Lung (tissue), 17 donors: ENCODE measurements at places on chromosomes 11 and 22.
A peak's percentile ranks its signal among the peaks of the same experiment; 100 is the strongest.

DNA sequence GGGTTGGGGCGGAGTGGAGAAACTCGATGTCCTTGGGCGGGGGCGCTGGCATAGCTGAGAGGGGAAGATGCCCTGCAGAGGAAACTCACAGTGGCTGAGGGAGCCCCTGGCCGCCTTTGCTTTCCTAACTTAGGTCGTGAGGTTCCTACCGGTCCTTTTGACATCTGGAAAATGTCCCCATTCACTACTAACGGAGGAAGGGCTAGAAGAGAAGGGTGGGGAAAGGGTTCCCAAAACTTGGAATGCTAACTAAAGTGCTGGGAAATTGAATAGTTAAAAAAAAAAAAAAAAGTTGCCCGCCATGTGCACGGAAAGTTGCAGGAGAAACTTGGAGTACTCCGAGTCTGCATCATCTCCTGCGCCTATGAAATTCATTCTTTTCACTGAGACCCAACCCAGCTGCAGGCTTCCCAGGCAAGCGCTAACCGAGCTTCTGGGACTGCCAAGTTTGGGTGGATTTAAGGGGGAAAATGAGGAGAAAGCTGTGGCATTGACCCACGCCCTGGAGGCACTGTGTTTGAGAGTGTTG lies 796 bp downstream of the TIMP3 start:
- DNase-seq, result peak; percentile 70

GRCh38 chr11:106160494-106160893 lies 83.0 kb downstream of the AASDHPPT start:
- no peak for DNase-seq

- DNase-seq, result no peak
Measured at GRCh38 chr22:34068001-34068400, 147.7 kb upstream of the LARGE1 start.

GRCh38 chr11:123178186-123178585 lies 16.9 kb downstream of the CLMP start:
- DNase-seq, result peak; percentile 12

GRCh38 chr22:17145021-17145680 lies 13.9 kb downstream of the HDHD5 start:
- DNase-seq, result no peak

GRCh38 chr11:122726028-122726427 lies 70.5 kb downstream of the UBASH3B start:
- DNase-seq, result no peak

DNA sequence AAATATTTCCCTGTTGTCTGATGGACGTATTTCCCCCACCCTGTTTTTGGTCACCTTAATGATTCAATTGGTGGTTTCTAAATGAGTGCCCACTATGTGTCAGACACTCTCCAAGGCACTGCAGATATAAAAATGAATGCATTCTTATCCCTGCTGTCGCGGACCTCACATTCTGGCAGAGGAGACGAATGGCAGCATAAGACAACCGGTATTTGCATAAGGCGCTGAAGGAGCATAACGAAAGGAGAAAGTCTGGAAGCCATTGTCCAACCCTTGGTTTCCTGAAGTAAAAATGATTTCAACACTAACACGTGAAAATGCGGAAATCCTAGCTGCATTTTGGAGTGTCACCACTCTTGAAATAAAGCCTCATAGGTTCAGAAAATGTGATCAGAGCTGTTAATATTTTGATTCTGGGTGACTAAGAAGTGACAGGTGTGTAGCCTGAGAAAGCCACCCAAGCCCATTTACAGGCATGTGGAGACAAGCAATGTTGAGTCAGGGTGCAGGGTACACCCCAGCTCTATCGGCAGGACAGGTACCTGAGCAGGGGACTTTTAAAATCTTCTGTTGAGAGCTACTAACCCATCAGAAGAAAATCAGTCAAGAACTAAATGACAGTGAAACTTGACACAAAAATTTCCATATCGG lies 10.1 kb upstream of the GAB2 start:
- no peak for DNase-seq

- DNase-seq, result peak; percentile 85
Measured at GRCh38 chr11:16789063-16789420, 50.6 kb downstream of the C11orf58 start.

DNA sequence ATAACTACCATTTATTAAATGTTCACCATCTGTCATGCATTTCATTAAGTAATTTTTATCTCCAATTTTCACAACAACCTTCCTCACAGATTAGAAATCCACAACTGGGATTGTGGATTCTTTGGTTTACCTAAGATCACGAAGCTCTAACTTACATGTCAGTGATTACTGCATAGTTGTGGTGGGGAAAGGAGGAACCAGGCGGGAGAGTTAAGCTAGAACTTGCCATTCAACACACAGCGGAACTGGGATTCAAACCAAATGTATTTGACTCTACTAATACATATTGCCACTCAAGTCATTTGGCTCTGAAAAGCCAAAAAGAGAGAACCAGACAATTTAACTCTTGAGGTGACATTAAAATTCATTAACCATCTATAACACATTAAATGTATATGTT lies 10.4 kb upstream of the LAYN start:
- DNase-seq, result no peak

DNA sequence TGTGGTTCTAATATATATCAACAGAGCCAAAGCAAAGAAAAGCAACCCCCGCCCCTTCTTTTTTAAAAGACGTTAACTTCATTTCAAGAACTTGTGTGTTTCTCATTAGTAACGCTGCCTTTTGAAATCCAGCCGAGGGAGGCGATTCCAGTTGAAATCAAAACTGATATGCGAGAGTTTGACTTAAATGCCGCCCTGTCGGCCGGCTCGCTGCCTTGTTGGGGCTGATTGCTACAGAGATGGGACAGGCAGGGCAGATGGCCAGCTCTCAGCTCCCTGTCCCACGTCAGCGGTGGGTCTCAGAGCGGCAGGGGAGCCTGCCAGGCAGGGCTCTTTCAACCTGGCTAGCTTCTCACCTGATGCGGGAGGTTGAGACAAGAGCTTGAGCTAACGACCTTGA lies 51.9 kb upstream of the ALX4 start:
- peak; percentile 29 for DNase-seq

- DNase-seq, result no peak
Measured at GRCh38 chr11:114090976-114091375, 31.5 kb downstream of the ZBTB16 start.

DNA sequence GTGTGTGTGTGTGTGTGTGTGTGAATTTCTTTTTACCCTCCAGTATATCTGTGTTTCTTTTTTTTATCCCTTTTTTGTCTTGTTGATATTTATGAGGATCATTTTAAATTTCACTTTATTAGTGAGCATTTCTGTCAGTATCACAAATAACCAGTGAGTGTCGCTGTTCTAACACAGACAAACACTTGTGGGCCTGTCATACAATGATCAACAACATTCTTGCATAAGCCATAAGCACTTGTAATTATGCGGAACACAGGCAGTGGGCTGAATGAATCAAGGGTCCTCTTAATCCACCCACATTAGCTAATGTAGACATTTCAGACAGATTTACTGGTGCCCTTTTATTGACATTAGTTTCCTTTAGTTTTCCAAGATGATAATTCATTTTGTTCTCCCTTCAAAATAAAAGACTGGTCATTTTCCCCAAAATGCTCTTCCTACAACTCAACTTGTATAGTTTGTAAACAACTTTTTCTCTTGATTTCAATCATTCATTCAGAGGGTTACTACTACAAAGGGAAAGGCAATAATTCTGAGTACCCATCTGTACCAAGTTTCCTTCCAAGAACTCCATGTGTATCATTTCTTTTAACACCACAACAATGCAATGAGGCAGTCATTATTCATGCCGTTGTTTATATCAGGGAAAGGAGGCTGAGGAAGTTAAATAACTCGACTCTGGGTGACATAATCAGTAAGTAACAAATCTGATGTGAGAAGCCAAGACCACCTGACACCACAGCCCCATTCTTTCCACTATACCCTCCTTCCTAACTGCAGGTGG lies 34.5 kb upstream of the ANO3 start:
- peak; percentile 49 for DNase-seq

GRCh38 chr11:31817621-31818424 lies 6.7 kb upstream of the PAX6 start:
- DNase-seq, result no peak

DNA sequence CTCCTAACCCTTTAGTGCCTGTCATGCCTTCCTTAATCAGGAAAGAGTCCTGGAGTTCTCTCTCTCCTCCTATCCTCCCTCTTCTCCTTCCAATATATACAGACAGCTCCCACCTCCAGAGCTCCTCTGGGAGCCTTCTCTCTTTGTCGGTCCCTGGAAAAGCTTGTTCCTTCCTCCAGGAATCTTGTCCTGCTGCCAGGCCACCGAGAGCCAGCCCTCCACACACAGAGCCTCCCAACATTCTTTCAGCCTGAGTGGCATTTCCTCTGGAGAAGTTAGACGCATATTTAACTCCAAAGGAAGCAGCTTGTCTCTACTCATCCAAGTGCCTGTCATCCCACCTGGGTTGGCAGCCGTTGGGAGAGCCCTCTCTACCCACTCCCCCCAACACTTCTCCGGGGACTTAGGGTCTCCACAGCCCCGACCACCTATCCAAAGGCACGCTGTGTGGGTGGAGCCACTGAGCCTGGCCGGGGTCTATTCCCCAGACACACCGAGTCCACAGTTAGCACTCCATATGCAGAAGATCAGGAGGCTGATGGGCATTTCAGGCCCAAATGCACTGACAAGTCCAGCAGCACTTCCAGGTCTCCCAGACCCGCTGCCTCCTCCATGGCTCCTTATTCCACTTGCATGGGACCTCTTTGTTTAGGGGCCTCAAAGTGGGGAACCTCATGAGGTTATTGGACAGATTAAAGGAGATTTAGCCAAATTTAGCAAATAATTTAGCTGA lies 31.1 kb downstream of the DKK3 start:
- peak; percentile 87 for DNase-seq

- no peak for DNase-seq
Measured at GRCh38 chr11:129625930-129626329, 189.7 kb upstream of the TMEM45B start.

DNA sequence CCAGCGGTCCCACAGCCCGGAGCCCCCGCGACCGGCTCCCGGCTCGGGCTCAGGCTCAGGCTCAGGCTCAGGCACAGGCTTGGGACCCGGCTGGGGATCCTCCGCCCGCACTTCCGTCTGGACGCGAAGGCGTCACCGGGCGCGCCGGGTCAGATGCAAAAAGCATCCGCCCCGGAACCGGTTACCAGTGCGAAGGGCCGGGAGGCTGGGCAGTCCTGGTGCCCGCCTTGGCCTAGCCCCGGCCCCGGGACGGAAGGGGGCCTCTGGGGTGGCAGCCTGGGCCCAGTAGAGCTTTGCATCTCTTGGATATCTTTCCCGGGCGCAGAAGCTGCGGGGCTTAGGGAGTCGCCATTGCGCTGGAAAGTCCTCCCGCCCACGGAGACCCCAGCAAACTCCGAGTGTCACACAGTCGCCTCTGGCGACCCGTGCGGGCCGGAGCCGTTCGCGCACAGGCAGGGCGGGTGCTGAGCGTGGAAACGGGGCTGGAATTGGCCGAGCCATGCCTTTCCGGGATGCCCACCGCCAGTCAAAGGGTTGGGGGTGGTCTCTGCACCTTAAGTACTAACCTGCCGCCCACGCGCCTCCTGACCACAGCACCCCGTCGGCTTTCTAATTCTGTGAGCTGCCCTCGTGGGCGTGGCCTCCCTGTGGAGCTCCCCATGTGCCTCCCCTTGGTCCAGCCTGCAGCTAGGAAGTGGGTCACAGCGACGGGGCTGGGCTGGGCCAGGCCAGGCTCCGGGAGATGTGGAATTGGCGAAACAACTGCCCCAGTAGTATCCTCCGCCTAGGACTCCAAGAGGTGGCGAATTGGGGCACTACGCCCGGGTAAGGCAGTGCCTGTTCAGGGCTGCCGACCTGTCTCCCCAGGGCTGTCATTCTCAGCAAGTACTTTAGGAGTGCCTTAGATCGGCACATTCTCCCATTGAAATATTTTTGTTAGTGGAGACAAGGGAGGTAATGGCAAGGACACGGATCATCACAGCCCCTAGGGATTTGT lies at the start of gene TMEM9B:
TMEM9B (minus strand) TSS at position 119 of the 997 bp plus-strand sequence. CDS start 129 bp downstream, outside the sequence.
- peak; percentile 94 for DNase-seq

DNA sequence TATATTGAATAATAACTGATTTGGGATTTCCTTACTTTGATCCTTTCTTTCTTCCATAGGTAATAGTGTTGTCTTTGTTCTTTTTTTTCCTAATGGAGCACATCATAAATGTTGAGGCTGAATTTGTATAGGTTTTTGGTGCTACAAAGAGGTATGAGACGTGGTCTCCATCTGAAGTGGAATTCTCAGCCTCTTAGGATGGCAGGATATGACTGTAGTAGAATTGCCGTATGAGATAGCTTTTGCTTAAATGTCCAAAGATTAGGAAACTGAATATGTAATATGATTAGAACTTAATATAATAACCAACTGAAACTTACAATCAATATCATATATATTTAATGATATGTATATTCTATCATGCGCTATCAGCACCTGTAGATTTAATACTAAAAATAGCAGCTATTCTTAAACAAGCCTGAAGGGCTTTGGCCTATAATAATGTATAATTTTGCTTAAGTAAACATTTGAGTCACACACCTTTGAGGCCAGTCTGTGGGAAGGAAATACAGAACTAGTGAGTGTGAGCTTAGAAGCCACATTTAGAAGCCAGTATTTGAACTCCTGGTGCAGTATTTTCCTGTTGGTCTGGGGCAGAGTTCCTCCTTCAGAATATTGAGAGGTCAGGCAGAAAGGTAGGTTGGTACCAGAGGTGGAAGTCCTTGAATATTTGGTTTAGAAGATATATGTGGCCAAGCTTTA lies 62.6 kb downstream of the SWAP70 start:
- DNase-seq, result no peak

DNA sequence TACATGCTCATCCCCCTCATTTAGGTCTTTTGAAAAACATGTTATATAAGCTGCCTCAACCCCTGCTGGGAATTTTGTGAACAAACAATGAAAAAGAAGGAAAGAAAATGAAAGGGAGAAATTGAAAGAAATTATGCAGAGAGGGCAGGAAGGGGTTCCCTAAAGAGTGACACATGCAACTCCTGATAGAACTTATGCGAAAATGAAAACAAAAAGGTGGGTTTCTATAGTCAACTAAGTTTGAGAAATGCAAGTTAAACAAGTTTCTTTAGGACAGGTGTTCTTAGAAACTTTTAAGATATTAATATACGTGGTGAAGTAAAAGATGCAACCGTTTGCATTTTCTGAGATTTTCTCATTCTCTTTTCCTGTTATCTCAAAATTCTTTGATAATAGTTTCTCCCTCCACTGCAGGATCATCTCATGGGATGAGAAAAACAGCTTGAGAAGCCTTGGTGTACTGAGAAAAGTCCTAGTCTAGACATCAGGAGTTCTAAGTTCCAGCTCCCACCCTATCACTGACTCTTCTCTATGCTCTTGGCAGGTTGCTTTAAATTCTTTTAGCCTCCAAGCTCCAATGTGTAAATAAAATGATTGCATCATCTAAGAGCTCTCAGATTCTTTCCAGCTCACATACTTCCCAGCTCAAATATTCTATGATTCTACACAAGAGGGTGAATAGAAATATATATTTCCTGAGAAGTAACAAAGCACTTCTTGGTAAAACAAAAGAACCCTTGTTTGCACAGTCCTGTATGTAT lies 109.2 kb downstream of the FAM76B start:
- peak; percentile 36 for DNase-seq

GRCh38 chr11:62930157-62930556 lies 9.0 kb upstream of the CHRM1 start:
- peak; percentile 81 for DNase-seq
